ENCODE measurements at places on chromosomes 16 and 17.
A peak's percentile ranks its signal among the peaks of the same experiment; 100 is the strongest.

DNA sequence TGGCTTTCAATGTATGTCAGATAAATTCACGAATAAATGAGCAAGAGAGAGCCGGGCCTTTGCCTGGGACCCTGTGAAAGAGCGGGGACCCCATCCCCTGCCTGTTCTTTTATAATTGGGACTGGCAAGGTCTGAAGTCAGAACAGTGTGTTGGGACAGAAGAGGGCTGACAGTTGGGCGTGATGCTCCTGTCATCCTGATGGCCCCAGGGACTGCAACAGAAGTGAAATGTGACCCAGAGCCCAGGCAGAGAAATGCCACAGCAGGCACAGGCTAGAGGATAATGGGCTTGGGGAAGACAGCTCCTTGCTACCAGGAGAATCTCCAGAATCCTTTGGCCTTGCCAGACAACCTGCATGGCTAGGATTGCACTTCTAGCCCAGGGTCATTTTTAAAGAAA lies 37.9 kb downstream of the GSG1L start:
- DNase-seq, result no peak

DNA sequence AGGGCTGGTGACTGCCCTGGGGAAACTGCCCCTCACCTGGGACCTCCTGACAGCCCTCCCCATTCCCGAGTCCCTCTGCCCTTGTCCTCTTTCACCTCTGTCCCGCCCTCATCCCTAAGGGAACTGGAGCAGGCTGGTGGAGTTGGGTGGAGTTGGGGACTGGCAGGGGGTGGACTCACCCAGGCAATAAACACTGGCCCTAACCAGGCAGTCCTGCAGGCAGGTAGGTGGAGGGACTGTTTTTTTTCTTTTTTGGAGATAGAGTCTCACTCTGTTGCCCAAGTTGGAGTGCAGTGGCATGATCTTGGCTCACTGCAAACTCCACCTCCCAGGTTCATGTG lies 11.7 kb downstream of the GCGR start:
- DNase-seq, result no peak

GRCh38 chr17:66165537-66166123 lies 26.3 kb downstream of the CEP112 start:
- DNase-seq, result no peak

DNA sequence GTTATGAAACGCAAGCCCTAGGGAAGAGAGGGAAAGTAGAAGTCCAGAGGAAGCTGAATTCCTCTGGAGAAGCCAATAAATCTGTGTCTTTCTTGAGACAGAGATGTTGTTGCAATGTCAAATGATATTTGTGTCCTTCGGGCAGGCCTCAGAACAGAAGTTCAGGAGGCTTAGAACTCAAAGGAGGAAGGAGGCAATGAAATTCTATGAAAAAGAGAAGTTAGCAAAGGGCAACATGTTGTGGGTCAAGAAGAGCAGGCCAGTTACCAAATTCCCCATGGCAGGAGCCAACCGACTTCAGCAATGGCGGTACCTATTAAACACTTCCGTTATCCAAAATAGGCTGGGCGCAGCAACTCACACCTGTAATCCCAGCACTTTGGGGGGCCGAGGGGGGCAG lies 109.0 kb upstream of the DHX40 start:
- DNase-seq, result no peak

DNA sequence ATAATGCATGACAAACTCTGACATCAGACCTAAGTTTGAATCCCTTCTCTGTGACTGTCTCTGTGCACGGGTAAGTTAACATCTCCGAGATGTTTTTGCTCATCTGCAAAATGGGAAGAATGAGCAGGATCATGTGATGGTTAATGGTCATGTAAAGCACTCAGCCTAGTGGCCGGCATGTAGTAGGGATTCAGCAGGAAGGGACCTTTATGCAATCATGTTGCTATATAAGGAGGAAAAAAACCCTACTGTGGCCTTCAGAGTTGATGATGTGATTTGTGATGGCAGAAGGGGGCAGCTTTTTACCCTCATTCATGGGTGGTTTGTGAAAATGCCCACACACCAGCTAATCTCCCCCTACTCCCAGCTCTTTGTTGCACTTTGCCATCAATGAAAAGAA lies 24.1 kb downstream of the CLEC16A start:
- DNase-seq, result no peak

GRCh38 chr17:21288571-21289017 lies 4.1 kb downstream of the MAP2K3 start:
- no peak for DNase-seq

GRCh38 chr17:7383742-7384488 lies 3.0 kb downstream of the TNK1 start:
- peak; percentile 69 for DNase-seq

GRCh38 chr16:81647527-81647926 lies 131.6 kb upstream of the PLCG2 start:
- no peak for DNase-seq

GRCh38 chr17:42135664-42136653 lies 13.4 kb downstream of the HSPB9 start:
- DNase-seq, result no peak

GRCh38 chr17:50927287-50927686 lies 61.1 kb upstream of the TOB1 start:
- no peak for DNase-seq

GRCh38 chr16:72794986-72795385 lies 252.9 kb downstream of the ZFHX3 start:
- DNase-seq, result no peak

DNA sequence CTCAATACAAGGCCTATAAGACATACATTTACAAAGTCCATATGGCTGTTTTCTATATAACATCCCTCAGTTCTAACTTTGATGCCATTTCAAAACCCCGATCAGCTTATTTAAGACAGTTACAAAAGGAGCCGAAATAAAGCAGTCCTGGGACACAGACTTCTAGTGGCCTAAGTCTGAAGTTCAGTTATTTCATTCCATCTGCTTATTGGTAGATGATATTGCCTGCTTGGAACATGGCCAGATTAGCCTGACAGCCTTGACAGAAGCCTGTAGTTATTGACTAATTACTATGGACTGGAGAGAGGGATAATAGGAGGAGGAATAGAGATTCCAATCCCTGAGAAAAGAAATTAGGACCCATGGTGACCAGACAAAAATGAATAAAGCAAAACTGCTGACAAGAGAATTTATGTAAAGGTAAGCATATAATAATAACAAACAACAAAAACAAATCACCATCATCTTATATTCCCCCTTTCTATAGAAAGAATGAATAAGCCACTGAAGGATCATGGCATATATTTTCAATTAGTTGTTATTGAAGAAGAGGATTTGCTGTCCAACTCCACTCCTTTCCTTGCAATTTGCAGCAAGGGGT lies 206.3 kb upstream of the TOM1L1 start:
- no peak for DNase-seq

DNA sequence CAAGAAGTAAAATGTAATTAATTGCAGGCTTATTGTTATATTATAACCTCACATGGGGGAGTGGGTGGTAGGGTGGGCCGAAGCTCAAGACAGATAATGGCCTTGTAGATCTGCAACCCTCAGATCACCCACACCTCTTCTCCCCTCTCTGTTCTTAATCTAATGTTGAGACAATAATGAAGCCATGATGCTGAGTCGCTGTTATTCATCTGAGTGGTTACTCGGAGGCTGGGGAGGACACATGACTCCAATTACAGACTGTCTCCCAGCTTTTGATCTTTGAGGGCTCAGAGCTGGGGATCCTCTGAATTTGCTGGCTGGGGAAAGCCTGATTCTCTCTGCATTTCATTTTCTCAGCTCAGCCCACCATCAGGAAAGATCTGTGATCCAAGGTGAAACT lies 275.3 kb downstream of the SHISA9 start:
- DNase-seq, result no peak

DNA sequence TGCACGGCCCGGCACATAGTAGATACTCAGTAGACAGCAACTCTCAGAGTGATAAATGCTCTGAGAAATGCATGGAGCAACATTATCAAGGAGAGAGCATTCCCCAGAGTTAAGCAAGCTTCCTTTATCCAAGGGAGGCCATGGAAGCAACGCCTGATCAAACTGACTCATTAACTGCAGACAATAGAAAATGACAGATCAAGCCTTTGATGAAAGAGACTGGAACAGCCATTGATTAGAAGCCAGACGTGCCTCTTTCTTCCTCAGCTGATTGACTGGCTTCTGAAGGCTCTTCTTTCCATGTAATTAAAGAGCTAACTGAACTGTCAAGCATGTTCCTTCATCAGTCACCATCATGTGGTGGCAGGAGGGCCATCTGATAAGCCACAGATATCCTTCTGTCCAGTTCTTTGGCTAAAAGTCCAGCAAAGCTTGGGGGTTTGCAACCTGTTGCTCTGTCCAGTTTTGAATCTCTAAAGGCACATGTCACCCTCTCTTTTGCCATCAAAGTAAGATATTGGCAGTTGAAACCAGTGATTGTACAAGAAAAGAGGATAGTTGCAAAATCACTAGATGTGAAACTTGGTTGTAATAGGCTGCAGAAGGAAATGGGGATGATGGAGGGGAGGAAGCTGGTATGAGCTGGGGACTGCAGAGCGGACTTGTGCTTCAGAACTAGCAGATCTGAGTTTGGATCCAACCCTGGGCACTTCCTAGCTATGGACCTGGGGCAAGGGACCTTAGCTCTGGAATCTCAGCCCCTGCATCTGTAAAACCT lies 188.0 kb downstream of the HAPSTR1 start:
- no peak for DNase-seq

DNA sequence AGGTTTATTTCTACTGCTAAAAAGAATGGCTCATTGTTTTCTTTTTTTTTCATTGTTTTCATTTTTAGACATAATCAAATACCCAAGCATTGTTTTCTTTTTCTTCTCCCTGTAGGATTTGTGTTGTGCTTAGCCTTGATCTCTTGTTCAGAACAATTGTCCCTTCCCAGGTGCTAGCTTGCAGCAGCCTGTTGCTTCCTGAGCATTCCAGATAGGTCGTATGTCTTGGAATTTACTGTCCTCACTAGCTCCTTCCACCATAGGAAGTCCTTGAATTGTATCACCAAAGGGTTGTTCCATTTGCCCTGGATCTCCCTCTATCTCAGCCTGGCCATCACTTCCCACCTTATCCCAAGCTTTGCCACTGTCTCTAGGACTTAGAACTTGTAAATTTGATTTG lies 10.0 kb upstream of the VPS4A start:
- DNase-seq, result no peak

GRCh38 chr16:21272253-21272652 lies 5.8 kb downstream of the CRYM start:
- no peak for DNase-seq

GRCh38 chr16:27470567-27471431 lies 68.8 kb downstream of the IL21R start:
- DNase-seq, result no peak

DNA sequence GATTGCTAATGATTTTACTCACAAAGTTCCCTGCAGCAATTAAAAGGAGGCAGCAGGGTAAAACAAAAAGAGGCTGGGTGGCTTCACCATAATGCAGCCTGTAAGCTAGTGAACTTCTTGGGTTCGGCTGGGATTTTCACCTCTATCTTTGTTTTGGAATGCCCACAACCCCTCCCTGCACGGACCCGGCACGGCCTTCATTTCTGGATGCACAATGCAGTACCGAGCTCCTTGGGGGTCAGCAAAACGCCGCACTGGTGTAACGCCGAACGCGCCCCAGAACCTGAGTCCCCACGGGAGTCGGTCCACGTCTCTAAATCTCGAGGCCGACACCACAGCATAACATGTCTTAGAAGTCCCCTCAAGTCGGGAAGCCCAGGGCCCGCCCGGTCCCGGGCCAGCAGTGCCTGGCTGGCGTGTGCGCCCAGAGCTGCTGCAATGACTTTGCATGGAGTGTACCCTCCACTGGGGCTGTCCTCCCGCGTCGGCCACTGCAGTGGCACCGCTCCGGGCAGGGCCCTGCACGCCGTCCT lies 759 bp downstream of the UBE2O start:
- DNase-seq, result no peak

- no peak for DNase-seq
Measured at GRCh38 chr17:75561927-75562603, 25.5 kb upstream of the MYO15B start.

DNA sequence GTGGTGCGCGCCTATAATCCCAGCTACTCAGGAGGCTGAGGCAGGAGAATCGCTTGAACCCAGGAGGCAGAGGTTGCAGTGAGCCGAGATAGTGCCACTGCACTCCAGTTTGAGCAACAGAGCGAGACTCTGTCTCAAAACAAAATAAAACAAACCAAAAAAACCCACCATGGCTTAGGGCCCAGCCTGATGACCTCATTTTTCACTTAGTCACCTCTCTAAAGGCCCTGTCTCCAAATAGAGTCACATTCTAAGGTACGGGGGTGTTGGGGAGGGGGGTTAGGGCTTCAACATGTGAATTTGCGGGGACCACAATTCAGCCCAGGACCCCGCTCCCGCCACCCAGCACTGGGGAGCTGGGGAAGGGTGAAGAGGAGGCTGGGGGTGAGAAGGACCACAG lies 1.4 kb upstream of the STH start:
- no peak for DNase-seq

DNA sequence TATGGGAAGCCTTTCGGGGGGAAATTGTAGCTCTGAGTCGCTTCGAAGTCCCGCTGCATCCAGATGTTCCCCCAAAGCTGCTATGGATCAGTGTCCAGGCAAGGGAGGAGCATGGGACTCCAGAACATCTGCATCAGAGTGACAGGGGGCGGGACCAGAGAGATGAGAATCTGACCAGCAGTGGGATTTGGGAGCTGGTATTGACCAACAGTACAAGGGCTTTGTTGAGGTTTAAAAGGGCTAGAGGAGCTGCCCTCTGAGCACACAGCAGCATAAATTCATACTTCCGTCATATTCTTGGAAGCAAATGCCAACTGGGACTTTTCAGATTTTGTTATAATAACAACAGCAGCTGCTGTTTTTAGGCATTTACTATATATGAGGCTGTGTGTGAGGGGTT lies 10.6 kb downstream of the RBFOX1 start:
- no peak for DNase-seq

DNA sequence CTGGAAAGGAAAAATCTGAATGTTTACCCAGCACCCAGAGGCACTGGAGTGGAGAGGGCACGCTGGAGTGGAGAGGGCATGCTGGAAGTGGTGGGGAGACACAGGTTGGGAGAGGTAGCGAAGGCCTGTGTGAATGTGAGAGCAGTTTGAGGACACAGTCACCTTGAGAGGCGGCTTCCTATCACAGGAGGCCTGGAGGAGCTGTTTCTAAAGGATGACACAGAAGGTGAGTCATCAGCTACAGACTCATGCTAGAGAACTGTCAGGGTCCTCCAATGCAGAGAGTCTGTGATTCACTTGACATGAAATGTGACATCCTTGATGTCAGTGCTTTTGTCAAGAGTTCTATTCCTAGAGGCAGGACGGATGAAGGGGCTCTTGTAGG lies 13.8 kb downstream of the CTRL start:
- DNase-seq, result no peak

- no peak for DNase-seq
Measured at GRCh38 chr16:2184346-2184745, 12.1 kb downstream of the CASKIN1 start.

GRCh38 chr16:56675685-56676210 lies 6.1 kb downstream of the MT1H start:
- DNase-seq, result peak; percentile 16
